Endothelial cell (in vitro differentiated cells): ENCODE measurements at places on chromosomes 4 and X.

- no peak for DNase-seq
Observed at GRCh38 chr4:178752954-178753525, 1310.8 kb upstream of the AGA start.

DNA sequence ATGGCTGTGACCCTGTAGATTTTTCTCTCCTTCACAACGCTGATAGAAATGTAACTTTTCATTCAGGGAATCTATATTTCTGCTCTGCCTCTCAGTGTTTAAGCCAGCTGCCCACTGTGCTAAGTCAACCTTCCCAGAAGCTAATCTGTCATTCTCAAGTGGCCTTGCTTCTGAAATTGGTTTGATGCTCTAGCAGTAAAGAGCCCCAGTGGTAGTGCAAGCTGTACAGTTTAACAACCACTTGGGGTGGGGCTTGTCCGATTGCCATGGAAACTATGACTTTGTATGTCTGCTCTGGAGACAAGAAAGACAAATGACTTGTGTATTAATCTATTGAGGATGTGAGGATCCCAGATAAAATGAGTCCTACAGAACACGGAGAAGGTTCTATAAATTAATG is 620.9 kb upstream of the GALNT7 start:
- no peak for DNase-seq

DNA sequence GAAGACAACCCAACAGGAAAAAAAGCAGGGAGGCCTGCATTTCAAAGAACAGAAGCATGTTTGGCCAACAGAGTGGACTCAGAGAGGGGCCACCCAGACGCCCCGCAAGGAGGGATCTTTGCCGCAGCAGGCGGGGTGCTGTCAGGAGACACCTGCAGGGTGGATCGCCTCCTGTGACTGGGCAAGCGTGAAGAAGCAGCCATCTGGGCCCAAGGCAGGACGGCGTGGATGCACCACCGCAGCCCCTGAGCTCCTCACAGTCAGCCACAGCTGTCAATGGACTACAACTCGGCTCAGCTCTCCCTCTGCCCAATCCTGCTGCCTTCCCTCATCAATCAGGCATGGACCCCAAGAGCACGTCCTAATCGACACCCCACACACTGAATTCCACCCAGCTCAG is 32.0 kb upstream of the MAN2B2 start:
- no peak for DNase-seq

DNA sequence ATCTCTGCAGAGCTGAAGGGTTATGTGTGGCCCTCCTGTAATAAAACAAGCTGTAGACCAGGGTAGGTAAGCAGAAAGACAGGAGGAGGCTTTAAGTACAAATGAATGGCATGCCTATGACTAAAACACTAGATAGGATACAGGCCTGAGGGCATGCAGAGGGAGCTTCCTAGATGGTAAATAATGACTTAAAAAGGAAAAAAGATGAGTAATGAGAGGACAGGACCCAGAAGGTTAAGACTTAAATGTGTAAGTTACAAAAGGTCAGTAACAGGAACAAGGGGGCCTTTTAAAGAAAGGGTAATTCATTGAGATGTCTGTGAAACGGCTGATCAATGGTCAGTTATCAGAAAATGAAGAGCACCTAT is 194.8 kb downstream of the SOWAHB start:
- DNase-seq: no peak

GRCh38 chrX:77440330-77440729 is 6.9 kb upstream of the FGF16 start:
- no peak for DNase-seq
